Omental fat pad (tissue), 4 donors: ENCODE measurements at places on chromosomes 3 and 15.

DNA sequence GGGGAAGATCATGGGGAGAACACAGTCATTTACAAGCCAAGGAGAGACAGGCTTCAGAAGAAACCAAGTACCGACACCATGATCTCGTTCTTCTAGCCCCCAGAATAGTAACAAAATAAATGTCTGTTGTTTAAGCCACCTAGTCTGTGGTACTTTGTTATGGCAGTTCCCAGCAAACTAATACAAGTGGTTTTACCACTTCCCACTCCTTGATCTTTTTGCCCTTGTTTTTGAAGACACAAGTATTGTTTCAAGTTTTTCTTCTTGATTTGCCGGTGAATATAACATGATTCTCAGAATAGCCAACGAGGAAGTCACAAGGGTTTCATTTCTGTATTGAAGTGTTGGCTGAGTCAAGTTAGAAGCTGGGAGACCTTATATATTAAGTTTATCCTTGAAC lies 220.3 kb downstream of the SOX2 start:
- DNase-seq, result no peak

DNA sequence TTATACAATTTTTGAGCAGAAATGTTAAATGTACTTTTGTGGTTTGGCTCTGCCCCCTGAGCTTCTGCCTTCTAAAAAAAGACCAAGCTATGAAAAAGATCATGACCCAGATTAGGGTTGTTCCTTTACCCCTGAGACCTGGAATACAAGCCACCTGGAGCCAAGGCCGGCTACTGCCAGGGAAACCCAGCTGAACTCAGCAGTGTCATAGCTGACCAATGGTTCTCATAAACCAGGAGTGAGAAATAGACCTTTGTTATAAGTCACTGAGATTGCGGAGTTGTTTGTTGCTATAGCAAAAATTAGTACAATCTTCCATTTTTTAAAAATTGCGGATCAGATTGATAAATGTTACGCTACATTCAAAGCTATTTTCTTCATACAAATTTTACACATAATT lies 1261.7 kb downstream of the ROBO1 start:
- no peak for DNase-seq

DNA sequence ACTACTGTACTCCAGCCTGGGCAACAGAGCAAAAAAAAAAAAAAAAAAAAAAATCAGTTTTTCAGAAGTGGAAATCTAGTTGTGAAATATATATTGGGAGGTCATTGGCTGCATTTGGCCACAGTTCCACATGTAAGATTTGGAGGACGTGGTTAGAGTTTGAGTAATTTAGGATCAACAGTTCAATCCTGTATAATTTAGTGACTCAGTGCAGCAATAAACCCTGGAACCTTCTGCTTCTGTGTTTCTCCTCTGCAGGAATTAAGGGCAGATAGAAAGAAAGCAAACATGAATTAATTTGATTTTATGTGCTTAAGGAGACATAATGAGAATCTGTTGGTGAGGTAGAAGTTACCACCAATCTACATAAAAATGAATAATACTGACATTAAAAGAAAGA lies 347.0 kb downstream of the PTPRG start:
- DNase-seq, result no peak

GRCh38 chr3:177320765-177321247 lies 123.5 kb upstream of the TBL1XR1 start:
- DNase-seq, result no peak

DNA sequence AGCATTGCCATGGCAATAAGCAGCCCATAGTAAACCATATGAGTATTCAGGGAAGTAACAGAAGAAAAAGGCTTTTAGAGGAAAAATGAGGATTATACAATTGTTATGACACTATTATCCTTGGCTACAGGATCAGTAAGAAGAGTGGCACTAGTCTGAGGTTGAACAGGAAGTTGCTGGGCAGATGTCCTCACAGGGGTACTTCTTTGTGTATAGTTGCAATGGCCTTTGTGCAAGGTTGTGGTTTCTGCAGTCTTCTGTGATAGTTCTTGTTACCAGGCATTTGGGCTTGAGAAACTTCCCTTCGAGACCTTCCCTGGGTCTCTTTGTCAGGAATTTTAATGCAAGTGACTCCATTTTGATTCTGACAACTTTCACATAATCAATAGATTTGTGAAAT lies 100.6 kb upstream of the ATP11B start:
- DNase-seq, result no peak

DNA sequence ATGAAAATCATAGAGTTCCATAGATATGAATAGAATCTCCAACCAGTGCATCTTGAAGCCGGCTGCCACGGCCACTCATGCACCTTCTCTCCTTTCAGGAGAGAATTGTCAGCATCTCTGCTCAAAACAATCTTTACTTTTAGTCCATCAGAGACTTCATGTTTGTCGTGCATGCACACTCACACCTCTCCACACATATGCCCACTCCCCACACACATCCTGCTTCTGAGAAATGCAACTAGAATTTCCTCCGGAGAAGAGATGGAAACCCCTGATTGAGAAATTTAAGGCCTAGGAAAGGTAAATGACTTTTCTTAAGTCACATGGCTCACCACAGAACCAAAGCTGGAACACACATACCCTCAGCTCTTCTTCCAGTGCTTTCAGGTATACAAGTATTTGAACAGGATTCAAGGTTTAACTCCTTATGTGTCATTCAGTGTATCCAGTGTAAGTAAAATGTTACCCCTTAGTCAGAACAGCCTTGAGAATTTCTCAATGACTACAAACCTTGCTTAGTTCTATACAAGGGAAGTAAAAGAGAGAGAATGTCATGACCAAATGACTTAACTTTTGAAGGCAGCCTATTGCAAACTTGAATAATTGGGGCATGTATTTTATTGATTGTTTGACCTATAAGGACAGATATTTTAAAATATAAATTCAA lies 69.1 kb upstream of the TSEN2 start:
- DNase-seq, result no peak

DNA sequence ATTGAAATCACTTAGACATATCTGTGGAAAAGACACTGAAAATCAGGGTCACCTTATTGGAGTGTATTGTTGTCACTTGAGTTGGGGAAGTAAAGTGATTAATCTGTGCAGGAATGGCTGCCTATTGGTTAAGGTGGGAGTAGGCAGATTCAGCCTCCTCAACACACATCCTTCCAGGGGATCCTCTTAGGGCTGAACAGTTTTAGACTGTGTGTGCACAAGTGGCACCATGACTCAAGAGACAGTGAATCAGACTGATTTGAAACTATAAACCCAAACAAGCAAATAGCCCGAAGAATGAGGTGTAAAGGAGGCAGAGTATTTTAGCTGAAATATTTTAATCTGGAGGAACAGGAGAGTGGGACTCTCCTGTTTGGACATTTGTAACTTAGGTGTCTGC lies 4.9 kb downstream of the ABHD17C start:
- no peak for DNase-seq

DNA sequence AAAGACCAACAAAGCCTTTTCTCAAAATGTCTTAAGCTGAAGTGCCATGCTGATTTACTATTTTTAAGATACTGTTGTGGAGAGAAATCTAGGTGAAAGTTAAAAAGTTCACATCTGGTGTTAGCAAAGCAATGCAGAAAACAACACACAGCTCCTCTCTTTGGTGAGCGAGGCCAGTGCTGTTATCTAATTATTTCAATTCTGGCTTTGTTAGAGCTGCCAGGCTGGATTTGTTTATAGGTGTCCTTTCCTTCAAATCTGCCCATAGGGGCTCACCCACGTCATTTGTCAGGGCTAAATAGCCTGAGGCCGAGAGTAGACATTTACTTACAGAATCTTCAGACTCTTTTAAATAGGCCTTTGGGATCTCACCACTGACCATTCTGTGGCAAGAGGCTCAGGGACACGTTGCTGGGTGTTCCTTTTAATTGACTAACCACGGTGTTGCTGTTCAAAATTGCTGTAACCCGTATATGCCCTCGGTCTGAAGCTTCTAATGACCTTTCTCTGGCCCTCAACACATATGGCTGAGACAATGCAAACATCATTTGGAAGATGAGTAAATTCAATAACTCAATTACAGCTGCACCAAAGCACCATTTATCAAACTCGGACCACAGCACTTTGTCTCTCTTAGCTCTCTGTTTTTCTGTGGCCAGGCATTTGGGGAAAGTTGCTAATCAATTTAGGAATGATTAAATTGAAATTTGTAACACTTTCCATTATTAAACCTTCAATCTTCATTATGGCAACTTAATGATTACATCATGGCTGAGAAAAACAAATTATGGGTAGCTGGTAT lies 152.6 kb downstream of the PDZRN3 start:
- DNase-seq, result no peak

- DNase-seq, result no peak
These were observed 11.3 kb upstream of the SOX2 start for GRCh38 chr3:181700168-181701087.

DNA sequence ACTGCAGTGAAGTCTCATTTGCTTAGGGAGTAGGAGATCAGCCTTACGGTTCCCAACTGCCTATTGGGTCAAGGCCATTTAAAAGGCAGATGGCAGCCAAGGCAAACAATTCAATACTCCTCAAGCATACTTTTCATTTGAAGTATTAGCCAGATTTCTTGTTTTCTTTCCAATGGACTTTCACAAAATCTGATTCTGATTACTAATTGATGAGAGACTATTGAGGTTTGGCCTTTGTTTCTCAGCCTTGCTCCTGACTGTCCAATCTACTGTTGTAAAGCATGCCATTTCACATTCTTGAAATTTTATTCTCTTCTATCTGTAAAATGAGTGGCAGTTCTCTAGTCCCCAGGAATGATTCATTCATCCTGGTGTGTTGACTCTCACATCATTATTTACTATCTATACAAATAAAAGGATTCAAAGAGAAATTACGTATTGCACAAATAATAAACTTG lies 166.2 kb upstream of the TGFBR2 start:
- no peak for DNase-seq

DNA sequence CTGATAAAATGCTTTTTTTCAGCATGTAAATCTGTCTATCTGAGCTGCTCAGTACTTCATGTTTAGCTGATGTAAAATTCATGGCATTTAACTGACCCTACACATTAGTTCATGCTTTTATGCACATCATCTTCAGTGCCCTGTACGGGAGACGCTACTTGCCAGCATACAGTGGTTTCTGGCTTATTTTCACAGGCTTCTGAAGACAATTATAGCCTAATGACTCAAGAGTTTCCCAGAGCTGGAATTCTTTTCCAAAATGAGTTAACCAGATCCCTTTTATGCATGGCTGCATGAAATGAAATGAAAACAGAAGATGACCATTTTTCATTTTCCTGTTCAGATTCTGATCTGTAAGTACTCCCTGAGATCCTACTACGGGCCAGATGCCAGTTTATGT lies 1061.5 kb downstream of the ROBO2 start:
- no peak for DNase-seq

DNA sequence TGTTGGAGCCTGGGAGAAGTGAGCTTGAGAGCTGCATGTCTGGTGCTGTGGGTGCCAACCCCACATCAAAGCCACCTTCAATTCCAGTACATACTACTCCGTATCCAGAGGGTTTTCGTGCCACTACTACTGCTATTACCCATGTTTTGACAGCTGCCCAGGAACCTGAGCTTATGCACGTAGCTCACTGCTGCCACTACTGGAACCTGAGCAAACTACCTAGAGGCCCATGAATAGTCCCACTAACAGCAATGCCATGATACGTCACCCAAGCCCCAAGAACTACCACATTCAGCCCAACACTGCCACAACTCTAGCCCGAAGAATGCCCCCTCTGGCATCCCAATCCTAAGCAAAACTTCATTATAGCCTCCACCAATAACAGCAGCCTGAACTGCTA lies 215.2 kb upstream of the BCHE start:
- no peak for DNase-seq

- peak; percentile 34 for DNase-seq
These were observed 765 bp upstream of the UBE2E2 start for GRCh38 chr3:23202203-23202920.

DNA sequence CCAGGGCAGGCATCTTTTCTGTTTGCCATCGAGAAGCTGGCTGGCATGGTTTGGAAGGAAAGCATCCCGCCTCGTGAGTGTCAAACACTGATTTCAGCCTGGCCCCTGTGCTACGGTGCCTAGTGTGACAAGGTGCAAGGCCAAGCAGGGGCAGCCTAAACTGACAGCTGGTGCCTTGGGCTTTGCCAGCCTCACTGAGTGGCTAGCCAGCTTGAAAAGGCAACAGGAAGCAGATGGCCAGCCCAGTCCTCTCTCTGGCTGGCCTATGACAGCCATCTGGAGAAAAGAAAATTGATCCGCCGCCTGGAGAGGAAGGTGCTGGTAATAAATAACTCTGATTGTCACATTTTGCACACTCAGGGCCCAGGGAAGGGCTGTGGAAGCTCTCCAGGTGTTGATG lies 52.2 kb downstream of the C3orf85 start:
- DNase-seq, result no peak

- DNase-seq, result no peak
These were observed 208.4 kb downstream of the TNIK start for GRCh38 chr3:171251835-171252234.

- DNase-seq, result no peak
These were observed 188.0 kb upstream of the TPM1 start for GRCh38 chr15:62854420-62855084.
